ENCODE measurements at places on chromosomes 13 and 19.

GRCh38 chr13:28412981-28413380, 81.9 kb downstream of the FLT1 start:
- no peak for DNase-seq

DNA sequence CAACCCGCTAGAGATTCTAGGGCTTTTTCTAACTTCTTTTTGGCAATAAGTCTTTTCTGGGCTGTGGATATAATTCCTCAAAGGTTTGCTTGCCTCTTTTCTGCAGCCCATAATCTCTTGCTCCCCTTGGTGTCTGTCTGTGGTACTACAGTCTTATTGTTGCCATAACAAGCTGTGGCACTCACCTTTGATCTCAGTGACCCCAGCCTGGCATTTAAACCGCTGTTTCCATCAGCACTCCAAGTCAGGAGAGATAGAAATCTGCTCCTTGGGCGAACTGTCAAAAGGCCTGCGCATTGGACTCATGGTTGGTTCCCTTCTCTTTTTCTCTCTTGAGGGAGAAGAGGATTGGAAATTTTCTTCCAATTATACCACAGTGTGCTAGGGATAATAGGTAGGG, 14.5 kb upstream of the MPHOSPH8 start:
- no peak for DNase-seq

DNA sequence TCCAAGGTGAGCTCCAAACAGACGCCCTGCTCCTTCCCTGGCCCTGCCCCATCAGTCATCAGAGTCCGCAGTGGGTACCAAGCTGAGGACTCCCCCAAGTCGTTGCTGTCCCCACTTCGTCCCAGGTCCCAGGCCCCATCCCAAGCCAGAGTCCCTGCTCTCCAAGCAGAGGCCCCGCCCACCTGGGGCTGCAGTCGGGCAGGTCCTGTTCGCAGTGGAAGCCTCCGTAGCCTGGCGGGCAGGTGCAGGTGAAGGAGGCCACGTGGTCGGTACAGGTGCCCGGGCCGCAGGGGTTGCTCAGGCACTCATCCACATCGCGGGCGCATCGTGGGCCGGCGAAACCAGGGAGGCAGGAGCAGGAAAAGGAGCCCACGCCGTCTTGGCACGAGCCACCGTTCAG, 19.4 kb downstream of the NOTCH3 start:
- no peak for DNase-seq

GRCh38 chr13:44710576-44710975, 134.4 kb upstream of the TSC22D1 start:
- DNase-seq, result no peak

DNA sequence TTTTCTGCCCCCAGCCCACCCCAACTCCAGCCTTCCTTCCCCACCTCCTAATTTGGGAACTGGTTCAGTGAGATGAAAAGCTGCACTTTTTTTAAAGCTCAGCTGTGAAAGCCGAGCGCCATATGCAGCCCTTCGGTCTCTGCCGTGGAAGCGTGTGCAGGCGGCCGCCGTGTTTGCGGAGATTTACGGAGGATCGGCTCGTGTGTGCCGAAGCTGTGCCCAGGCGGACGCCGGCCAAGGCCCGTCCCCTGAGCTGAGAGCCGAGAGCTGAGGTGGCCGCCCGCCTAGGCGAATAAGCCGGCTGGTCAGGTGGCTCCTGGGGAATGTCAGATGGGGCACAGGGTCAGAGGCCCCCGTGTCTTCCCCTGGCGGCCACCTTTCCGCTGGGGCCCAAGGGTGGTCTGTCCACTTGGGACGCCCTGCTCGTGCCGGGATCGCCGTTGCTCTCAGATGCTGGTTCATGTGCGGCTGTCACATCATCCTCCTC, 78.7 kb downstream of the ZNF536 start:
- DNase-seq, result peak; percentile 61

- no peak for DNase-seq
Measured at GRCh38 chr13:21149568-21149967, 26.8 kb downstream of the SKA3 start.

- no peak for DNase-seq
Measured at GRCh38 chr13:25276748-25277147, 10.5 kb downstream of the MTMR6 start.

GRCh38 chr13:46134961-46135522, 30.2 kb upstream of the CPB2 start:
- no peak for DNase-seq

DNA sequence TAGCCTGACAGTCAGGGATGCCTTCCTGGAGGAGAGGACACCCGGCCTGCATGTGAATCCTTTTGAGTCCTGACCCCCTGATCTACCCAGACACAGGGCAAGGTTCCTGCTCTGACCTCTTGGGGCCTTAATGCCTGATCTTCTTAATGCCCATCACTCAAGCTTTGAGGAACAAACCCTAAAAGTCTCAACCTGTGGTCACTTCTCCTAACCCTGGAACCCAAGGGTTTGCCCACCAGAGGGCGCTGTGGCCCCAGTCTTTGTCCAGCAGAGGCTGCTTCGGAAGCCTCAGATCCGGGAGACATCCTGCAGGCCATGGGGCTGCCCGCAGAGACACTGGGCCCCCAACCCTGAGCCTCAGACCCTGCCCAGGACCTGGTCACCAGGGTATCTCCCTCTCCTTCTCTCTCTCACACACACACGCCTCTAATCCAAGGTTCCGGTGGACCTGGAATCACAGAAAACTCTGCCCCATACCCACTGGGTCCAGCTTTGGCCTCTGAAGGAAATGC, 9.8 kb upstream of the DPF1 start:
- peak; percentile 87 for DNase-seq

GRCh38 chr13:32581177-32581786, 5.0 kb upstream of the PDS5B start:
- no peak for DNase-seq

DNA sequence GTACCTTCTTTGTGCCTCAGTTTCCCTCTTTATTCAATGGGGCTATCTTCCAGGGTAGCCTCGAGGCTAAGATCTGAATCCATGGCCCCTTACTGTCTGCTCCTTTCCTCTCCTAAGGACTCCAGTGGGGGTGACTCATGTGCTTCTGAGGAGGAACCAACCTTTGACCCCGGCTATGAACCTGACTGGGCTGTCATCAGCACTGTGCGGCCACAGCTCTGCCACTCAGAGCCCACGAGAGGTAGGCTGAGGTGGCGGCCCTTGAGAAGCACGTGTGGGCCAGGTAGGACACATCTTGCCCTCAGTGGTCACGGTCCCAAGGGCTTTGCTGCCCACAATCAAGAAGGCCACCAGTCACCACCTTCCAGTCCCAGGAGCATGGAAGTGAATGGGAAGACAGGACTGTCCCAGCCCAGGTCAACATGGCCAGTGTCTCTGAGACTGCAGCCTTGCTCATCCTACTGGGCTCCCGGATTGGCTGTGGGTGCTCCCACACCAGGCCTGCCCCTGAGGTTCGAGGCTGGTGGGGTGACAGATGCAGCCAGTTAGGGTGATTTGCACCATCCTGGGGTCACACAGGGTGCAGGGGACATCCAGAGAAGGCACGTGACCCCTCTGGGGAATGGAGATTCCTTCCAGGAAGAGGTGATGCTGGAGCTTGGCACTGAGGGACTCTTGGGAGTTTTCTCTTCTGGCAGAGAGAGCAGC, 2.8 kb downstream of the TBC1D17 start:
- DNase-seq, result no peak

- no peak for DNase-seq
Measured at GRCh38 chr19:1587872-1588271, 4.8 kb downstream of the MBD3 start.

DNA sequence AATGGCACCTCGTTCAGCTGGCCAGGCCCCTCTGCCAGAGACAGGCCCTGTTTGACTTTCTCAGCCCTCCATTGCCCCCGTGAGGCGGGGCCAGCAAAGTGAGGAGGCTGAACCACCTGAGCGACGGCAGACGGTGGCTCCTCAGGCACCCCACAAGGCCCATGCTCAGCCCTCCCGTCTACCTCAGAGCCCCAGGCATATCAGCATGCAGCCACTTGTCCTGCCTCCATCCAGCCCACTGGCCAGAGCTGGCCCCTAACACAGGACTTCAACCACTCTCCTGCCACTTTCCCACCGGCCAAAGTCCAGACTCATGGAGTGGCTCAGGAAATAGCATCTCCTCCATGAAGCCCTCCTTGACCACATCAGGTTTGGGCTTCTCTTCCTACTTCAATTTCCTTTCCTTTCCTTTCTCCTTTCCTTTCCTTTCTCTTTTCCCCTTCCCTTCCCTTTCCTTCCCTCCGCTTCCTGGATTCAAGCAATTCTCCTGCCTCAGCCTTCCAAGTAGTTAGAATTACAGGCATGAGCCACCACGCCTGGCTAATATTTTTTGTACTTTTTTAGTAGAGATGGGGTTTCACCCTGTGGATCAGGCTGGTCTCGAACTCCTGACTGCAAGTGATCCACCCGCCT, 9.3 kb downstream of the SLC7A10 start:
- no peak for DNase-seq

- no peak for DNase-seq
Measured at GRCh38 chr19:50501186-50501567, 9.8 kb downstream of the JOSD2 start.

- no peak for DNase-seq
Measured at GRCh38 chr13:45422731-45423292, 4.6 kb upstream of the SLC25A30 start.

GRCh38 chr13:25920277-25920676, 131.5 kb downstream of the SHISA2 start:
- no peak for DNase-seq

DNA sequence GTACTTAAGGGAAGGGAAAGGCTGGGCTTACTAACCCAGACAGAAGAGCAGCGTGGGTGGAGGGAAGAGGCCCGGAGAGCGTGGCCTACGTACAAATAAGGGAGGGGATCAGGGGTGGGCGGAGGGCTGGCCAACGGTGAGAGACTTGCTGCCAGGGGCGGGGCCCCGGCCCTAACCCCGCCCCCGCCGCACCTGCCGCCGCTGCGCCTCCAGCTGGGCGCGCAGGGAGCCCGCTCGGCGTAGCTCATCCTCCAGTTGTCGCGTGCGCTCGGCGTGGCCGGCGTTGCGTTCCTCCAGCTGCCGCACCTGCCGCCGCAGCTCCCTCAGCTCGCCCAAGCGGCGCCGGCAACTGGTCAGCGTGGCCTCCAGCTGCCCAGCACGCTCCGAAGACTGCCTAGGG, 5.7 kb downstream of the HOOK2 start:
- no peak for DNase-seq

DNA sequence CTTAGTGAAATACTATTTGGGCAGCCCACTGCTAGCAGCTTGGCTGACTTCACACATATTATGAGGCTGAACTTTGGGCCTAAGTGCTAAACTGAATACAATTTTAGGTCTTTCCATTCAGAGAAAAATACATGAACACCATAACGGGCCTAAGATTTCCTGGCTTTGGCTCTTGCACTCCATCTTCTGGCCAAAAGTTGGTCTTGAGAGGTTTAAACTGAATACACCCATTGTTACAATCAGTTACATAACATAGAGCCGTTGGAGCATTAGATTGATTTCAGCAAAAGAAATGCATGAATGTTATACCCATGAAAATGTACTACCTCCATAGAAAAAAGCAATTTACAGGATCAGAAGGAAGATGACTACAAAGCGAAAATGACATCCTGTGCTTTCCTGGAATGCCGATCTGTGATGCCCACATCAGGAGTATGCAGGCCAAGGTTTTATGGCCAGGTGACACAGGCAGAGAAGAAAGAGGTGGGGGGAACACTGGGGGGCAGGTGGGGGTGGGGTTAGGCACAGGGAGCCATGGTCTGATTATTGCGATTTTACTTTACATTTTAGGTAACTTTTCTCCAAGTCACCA, 11.1 kb upstream of the SHISA2 start:
- no peak for DNase-seq

- no peak for DNase-seq
Measured at GRCh38 chr13:98449273-98449672, 127.6 kb downstream of the STK24 start.

- no peak for DNase-seq
Measured at GRCh38 chr13:79508224-79508961, 27.4 kb downstream of the NDFIP2 start.

DNA sequence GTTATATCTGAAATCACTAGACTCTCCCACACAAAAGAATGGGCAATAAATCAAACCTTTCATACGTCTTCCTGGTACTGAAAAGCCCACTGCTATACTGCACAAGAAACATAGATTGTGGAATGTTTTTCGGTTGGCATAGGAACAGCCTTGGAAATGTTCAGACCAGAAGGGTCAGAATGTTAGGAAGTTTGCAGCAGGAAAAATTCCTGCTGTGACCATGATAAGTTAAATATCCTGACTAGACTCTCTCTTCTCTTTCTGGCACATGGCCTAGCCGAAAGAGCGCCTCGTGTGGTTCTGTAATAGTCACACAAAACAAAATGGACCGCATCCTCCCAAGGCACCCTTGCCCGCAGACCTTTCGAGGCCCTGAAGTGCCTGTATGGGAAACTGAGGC, 427.2 kb downstream of the COG6 start:
- DNase-seq, result no peak

DNA sequence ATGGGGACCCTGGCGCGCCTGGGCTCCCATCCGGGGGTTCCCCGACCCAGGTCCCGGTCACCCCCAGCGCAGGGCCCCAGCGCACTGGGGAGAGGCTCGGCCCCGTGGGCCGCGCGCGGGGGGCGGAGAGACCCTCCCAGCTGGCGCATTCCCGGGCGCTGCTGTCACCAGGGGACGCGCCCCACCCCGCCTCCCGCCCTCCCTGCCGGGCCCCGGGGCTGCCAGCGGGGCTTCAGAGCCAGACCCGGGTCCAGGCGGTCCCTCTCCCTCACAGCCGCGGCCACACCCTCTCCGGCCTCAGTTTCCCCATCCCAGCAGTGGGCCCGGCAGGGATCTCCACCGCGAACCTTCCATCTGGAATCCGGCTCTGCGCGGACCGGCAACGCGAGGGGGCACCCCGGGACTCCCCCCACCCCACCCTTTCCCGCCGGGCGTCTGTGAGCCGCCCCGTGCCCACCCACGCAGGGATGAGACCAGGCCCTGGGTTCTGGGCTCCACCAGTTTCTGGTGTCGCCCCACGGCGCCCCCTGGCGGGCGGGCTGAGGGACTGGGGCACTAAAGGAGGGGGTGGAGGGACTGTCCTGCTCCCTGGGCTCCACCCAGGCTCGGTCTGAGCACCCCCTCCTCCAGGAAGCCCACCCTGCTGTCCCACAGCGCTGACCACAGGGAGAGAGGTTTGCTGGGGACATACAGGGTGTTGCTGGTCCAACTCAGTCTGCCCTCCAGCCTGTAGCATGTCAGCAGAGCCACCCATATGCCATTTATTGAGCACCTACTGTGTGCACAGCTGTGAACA, 878 bp upstream of the ADAMTSL5 start:
- no peak for DNase-seq

DNA sequence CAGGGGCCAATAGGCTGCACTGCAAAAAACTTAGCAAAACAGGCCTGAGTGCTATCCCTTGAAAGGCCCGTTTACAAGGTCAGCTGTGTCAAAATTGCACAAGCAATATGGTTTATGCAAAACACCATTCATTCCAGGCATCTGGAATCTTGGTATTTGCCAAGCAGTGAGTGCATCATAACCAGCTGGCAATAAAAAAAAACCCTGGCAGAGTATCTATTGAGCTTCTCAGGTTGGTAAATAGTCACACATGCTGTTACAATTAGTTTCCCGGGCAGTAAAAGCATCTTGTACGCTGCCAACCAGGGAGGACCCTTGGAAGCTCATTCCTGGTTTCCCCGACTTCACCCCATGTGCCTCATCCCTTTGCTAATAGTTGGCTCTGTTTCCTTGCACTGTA, 21.3 kb downstream of the ZNF77 start:
- no peak for DNase-seq
